ENCODE measurements at places on chromosomes 11 and 22.

GRCh38 chr22:22150457-22150856 is 94.1 kb upstream of the VPREB1 start:
- DNase-seq, result no peak

- no peak for DNase-seq
Measured at GRCh38 chr11:22076271-22076930, 116.5 kb upstream of the ANO5 start.

- no peak for DNase-seq
Measured at GRCh38 chr11:123253911-123254310, 58.9 kb upstream of the CLMP start.

- DNase-seq, result peak; percentile 65
Measured at GRCh38 chr22:26364066-26365015, 64.7 kb upstream of the ASPHD2 start.

DNA sequence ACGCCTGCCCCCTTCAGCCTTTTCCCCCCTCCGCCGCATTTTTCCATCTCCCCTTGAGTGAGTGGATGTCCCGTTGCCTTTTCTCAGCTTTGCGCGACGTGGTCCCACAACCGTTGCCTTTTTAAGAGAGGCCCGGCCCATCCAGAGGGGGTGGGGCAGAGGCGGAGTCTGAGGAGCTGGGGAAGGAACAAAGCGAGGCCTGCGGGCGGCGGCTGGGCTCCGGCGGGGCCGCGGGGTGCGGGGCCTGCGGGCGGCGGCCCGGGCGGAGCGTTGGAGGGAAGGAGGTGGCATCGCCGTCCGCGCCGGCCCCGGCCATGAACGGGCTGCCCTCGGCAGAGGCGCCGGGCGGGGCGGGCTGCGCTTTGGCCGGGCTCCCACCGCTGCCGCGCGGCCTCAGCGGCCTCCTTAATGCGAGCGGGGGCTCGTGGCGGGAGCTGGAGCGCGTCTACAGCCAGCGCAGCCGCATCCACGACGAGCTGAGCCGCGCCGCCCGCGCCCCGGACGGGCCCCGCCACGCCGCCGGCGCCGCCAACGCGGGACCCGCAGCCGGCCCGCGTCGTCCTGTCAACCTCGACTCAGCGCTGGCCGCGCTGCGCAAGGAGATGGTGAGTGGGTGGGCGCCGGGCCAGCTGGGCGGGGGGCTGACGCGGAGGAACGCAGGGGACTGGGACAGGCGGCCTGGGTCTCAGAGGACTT is at the start of gene FAM89B:
Gene FAM89B, plus strand, starts transcription at position 183 of the 696 bp plus-strand sequence. Its CDS starts 132 bp downstream, at position 315.
- peak; percentile 95 for DNase-seq

DNA sequence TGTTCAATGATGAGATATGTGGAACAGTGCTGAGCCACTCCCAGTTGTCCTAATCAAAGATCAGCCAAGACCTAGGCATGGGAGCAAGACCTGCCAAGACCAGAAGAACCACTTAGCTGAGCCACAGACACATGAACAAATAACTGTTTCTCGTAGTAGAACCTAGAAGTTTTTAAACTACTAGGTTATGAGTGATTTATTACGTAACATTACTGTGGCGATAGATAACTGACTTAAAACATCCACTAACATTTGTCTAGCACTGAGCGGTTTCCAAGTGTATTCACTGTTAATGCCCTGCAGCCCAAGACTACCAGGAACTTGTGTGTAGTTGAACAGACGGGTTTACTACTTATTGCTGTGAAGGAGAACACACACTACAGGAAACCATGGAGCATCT is 120.4 kb downstream of the SERGEF start:
- DNase-seq, result no peak

- DNase-seq, result no peak
Measured at GRCh38 chr22:37258005-37258752, 14.1 kb upstream of the RAC2 start.

DNA sequence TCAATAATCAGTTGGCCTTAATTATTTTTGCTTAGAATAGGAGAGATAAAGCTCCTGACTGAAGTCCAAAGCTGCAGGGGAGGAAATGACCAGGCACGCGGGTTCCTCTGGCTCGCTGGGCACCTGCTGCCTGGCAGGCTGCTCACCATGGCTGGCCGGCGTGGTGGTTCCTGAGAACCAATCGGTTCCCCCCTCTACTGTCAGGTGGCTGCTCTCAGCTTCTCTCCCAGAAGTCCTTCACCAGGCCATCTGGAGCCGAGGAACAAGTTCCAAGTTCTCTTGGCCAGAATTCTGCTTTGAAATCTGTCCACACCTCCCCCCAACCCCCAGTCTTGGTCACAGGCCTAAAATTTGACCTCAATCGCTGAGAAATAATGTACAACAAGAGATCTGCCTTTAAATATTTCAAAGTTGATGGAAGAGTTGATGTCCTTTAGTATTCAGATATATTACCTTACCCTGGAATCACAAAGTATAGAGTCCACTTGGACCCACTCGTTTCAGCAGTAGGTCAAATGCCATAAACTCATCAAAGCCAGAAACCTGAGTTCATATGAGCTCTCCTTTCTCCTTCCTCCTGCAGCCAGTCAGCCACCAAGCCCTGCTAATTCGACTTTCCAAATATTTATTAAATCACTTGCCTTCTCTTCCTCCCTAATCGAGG is 25.2 kb downstream of the EXPH5 start:
- DNase-seq, result no peak

GRCh38 chr11:111736621-111737443 is 29.4 kb downstream of the PPP2R1B start:
- no peak for DNase-seq

DNA sequence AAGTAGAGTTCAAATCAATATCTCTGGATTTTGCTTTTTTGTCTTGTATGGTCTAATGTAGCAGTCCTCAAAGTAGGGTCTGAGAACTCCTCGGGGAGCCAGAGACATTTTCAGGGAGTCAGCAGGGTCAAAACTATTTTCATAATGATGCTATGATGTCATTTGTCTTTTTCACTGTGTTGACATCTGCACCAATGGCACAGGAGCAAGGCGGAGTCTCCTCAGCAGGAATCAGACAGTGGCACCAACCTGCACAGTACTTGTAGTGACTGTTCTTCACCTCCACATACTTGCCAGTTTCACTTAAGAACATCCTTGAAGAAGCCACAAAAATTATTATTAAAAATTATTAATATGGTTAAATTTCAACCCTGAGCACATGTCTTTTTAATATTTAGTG is 14.9 kb upstream of the FXYD6 start:
- peak; percentile 13 for DNase-seq

- DNase-seq, result no peak
Measured at GRCh38 chr11:44250421-44250820, 59.5 kb downstream of the ALX4 start.

DNA sequence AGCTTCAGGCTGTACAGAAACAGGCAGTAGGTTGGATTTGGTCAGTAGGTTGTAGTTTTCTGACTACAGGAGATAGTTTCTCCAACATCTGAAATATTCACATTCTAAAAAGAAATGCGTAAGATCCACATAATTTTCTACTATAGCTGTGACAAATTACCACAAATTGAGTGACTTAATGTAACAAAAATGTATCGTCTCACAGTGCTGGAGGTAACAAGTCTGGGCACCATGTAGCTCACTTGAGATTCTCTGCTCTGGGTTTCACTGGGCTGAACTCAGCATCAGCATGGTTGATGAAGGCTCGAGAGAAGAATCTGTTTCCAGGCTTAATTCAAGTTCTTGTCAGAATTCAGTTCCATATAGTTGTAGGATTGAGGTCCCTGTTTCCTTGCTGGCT is 350.9 kb upstream of the CCDC179 start:
- no peak for DNase-seq

DNA sequence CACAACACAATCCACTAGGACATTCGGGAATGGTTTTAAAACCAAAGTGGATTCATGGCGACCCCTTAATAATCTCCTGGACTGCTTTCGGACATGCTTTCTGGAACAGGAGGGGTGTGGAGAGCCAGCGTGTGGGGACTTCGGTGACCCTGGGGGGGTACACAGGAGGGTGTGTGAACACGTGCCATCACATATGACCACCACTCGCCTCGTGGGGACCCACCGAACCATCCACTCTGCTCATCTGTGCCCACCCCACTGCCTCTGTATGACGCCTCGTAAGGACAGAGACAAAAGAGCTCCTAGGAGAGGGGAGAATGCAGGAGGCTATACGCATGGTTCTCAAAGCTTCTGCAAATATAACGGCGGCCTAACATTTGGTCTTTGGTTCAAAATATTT is 8.9 kb downstream of the LTO1 start:
- DNase-seq, result no peak

- no peak for DNase-seq
Measured at GRCh38 chr11:65650547-65651338, 12.0 kb downstream of the RELA start.

DNA sequence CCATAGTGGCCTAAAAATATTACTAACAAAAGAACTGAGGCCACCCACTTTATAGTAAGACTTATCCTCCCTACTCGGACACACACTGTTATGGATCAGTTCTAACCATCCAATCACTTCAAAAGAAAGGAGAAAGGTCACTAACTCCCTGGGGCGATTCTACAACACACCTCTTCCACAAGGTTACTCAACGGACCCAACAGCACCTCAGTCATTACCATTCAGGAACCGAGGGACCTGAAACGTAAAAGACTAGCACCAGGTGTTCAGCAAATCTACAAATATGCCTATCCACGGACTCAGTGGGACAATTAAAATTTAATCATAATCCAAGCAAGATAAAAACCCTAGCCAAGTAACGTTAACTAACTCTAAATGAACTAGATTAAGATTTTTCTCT is 1.6 kb downstream of the HNRNPUL2 start:
- no peak for DNase-seq

GRCh38 chr22:28183078-28183860 is 264.2 kb upstream of the PITPNB start:
- no peak for DNase-seq

DNA sequence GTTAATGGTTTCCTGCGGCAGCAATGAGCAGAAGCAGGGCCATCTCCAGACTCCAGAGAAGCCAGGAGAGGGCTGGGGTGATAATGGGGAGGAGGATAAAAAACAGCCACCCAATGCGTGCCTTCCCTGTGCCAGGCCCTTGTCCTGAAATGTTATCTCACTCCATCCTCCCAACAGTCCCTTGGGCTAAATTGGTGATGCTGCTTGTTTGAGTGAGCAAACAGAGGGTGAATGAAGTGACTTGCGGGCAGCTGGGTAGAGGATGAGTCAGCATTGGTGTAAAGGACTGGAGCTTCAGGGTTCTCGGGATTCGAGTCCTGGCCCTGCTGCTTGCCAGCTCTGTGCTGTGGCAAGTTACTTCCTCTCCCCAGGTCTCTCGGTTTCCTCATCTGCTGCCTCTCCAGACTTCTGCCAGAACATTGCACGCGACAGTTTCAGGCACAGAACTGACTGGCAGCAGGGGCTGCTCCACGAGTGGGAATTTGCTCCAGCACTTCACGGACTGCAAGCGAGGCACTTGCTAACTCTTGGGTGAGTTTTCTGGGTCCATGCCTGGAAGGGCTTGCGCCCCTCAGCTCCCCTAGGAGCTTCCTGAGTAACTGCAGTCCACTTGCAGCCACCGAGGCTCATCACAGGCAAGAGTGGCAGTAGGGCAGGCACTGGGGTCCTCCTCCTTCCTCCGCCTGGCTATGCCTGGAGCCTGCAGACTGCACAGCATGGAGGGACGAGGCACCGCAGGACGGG is at the start of gene P2RY6:
Gene P2RY6, plus strand, starts transcription at position 403 of the 744 bp plus-strand sequence. CDS start 24,181 bp downstream, outside the sequence.
- DNase-seq, result peak; percentile 40

GRCh38 chr11:105392556-105392955 is 217.3 kb upstream of the GRIA4 start:
- DNase-seq, result no peak

DNA sequence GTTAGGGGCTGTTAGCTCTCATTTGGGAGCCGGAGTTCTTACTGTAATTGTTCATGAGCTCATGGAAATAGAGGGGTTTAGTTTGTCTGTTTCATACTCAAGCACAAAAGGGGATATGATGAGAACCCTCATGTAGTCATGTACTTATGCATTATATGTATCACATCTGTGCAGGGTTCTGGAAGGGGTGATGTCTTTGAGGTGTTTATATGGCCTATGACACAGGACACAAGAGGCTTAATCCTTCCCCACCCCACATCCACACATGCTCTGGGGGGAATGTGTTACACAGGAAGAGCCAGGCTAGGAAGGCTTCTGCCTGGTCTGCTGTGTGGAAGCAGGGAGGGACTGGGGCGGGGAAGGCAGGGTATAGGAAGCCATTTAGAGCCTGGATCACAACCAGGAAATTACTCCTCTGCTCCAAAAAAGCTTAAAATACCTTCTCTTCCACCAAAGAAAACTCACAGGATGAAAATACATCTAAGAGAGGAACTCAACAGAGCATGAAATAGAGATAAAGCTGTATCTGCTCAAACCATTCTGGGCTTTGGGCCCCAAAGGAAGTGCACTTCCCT is 316.1 kb downstream of the TMEM135 start:
- no peak for DNase-seq

- DNase-seq, result no peak
Measured at GRCh38 chr11:33463059-33463458, 205.9 kb downstream of the HIPK3 start.

- no peak for DNase-seq
Measured at GRCh38 chr11:100791860-100792259, 104.8 kb downstream of the ARHGAP42 start.

Data from right forelimb (tissue), 1 donor.